Mesothelial cell of epicardium (in vitro differentiated cells): ENCODE measurements at places on chromosomes 6 and 20.

- DNase-seq = no peak
Measured at GRCh38 chr6:1739680-1740079, 130.0 kb downstream of the FOXC1 start.

- DNase-seq = no peak
Measured at GRCh38 chr6:40135491-40136072, 201.3 kb upstream of the MOCS1 start.

- DNase-seq = no peak
Measured at GRCh38 chr20:37506152-37506725, 14.8 kb upstream of the NNAT start.

DNA sequence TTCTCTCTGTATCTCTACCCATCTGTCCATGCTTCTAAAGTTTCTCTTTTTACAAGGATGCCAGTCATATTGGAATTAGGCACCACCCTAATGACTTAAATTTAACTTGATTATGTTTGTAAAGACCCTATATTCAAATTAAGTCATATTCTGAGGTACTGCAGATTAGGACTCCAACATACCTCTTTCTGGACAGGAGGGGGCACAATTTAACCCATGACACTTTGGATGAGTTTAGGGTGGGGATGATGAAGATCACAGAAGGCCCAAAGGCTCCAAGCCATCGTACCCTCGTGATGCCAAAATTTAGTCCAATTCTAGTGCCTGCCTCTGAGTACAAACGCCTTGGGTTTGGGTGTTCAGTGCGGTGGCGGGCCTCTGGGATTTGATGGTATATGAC lies 15.0 kb upstream of the NKX2-2 start:
- DNase-seq = no peak

GRCh38 chr20:60192326-60192725 lies 234.1 kb downstream of the CDH26 start:
- DNase-seq = no peak

- no peak for DNase-seq
Measured at GRCh38 chr20:16229813-16230212, 343.4 kb downstream of the KIF16B start.

DNA sequence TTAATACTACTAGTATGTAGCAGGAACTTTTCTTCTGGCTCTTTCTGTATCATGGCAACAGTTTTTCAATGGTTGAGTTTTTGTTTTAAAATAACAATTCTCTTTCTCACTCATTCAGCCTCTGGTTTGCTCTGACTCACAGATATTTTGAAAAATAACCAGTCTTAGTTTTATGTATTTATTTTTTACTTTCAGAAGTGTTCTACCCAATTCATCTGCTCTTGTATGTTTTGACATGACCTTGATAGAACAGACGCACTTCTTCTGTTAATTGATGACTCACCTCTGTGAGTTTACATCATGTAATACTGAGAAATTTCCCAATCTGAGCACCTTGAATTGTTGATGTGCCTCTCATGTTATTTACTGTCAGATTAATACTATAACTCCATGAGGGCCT lies 178.9 kb downstream of the SASH1 start:
- DNase-seq = no peak

- DNase-seq = no peak
Measured at GRCh38 chr6:84139311-84139710, 88.1 kb downstream of the CEP162 start.

- no peak for DNase-seq
Measured at GRCh38 chr6:33439956-33440648, 14.3 kb upstream of the ZBTB9 start.

GRCh38 chr6:111147440-111147839 lies 60.1 kb downstream of the SLC16A10 start:
- DNase-seq = no peak

GRCh38 chr20:37295001-37295400 lies 5.5 kb downstream of the MANBAL start:
- no peak for DNase-seq

- DNase-seq = no peak
Measured at GRCh38 chr6:165660857-165661663, 2.0 kb downstream of the PDE10A start.

DNA sequence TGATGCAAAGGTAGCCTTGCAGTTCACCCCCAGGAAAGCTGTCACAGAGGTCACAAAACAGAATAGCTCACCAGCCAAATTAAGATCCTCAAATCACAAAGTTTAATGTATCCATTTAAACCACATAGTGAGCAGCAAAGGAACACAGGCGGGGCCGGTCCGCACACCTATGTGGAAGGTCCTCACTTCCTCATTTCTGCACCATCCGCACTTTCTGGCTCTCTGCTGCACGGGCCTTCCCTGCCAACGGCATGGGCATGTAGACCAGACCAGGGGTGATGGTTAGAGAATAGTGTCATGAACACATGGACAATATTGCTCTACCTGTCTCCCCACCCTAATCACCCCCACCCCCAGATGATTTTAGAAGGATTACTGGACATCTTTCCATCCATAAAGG lies 12.1 kb upstream of the TBXT start:
- no peak for DNase-seq

- no peak for DNase-seq
Measured at GRCh38 chr6:108672641-108673040, 111.9 kb downstream of the FOXO3 start.

DNA sequence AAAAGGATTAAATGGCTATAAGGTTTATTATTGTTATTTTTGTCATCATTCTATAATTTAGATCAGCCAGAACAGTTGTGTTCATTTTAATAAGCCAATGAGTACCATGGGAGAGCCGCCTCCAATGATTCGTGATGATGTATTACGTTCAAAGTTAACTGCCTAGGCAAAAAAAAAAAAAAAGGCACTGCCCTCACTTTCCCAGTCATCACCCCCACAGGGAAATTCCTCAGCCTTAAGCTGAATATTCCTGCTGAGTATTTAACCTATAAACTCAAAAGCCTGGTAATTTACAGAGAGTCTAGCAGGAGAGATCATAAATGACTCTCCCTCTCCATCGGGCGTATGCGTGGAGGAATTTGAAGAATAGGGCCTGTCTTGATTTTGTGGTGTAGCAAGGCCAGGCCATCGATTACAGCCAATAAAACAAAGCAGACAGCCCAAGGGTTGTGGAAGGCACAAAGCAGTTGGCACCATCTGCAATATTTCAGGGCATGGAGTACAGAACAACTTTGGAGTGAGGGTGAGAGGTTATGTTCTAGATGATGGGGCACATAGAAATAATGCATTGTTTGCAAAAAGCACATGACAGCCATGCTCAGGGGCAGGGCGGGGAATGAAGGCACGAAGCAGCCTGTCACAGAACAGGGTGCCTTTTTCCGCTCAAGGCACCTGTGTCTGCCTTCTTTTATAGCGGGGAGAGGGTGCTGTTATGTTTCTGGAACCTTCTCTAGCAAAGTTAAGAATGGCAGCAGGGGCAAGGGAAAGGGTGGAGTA lies 138.2 kb upstream of the DTNBP1 start:
- DNase-seq = no peak
